Dorsolateral prefrontal cortex (tissue), 122 donors: ENCODE measurements at places on chromosomes 1 and 21. TPM values are rescaled to one million over a fixed set of nuclear protein-coding genes. Genes with fewer than 3 reads are reported as not detected.

ITLN1 gene
- total RNA-seq = not detected

TTC34 gene
- total RNA-seq = 3.7 TPM

PCAT6 gene
- total RNA-seq = 3.8 TPM

ANGPTL1 gene
- 1.2 TPM for total RNA-seq

FNDC5 gene
- 27.3 TPM for total RNA-seq

KRTAP19-3 gene
- not detected for total RNA-seq

CD247 gene
- total RNA-seq = 2.1 TPM

MYCL gene
- total RNA-seq = 2.9 TPM

EXO1 gene
- total RNA-seq = 1.4 TPM

NVL gene
- total RNA-seq = 29.6 TPM

SH2D5 gene
- total RNA-seq = 53.1 TPM

S100A2 gene
- not detected for total RNA-seq

SLAMF9 gene
- total RNA-seq = not detected

FCER1A gene
- total RNA-seq = not detected

F3 gene
- total RNA-seq = 59.2 TPM

OR14K1 gene
- 0.53 TPM for total RNA-seq

KRTAP12-3 gene
- not detected for total RNA-seq

RSPH1 gene
- total RNA-seq = 9.1 TPM

PPFIA4 gene
- total RNA-seq = 79.1 TPM

OLFML2B gene
- total RNA-seq = 5.4 TPM

INPP5B gene
- 38.6 TPM for total RNA-seq

VASH2 gene
- total RNA-seq = 2.2 TPM

CAMSAP2 gene
- 121 TPM for total RNA-seq

TSSK3 gene
- total RNA-seq = 4.1 TPM

FALEC gene
- total RNA-seq = 2.1 TPM

EXTL1 gene
- total RNA-seq = 58.0 TPM

TP73 gene
- not detected for total RNA-seq

ACTL8 gene
- not detected for total RNA-seq

C1orf52 gene
- total RNA-seq = 43.5 TPM

FMO2 gene
- 2.4 TPM for total RNA-seq

DNAI4 gene
- 59.4 TPM for total RNA-seq

FGR gene
- 10.9 TPM for total RNA-seq

ZSWIM5 gene
- 7.8 TPM for total RNA-seq

TMEM69 gene
- 16.4 TPM for total RNA-seq

NECTIN4 gene
- not detected for total RNA-seq

SPRR2E gene
- total RNA-seq = not detected

KCNC4 gene
- total RNA-seq = 42.4 TPM

C1orf74 gene
- 2.5 TPM for total RNA-seq

VSIG8 gene
- total RNA-seq = not detected

BPNT1 gene
- 18.2 TPM for total RNA-seq

PDZK1IP1 gene
- total RNA-seq = not detected

TSTD1 gene
- total RNA-seq = 13.9 TPM

GPR153 gene
- 7.6 TPM for total RNA-seq

FOXD2 gene
- total RNA-seq = not detected

SESN2 gene
- 10.7 TPM for total RNA-seq

WLS gene
- 138 TPM for total RNA-seq

ARPC5 gene
- total RNA-seq = 44.5 TPM

SNX27 gene
- total RNA-seq = 100 TPM

LENEP gene
- total RNA-seq = not detected

TESK2 gene
- 11.6 TPM for total RNA-seq

SYT11 gene
- 335 TPM for total RNA-seq

S100A8 gene
- total RNA-seq = 5.2 TPM

NBPF20 gene
- total RNA-seq = 10.1 TPM

CFAP107 gene
- total RNA-seq = 0.56 TPM
